ENCODE measurements at places on chromosomes 7 and 10.

GRCh38 chr7:2606539-2606936 is 25.2 kb upstream of the TTYH3 start:
- DNase-seq = no peak

GRCh38 chr10:130652964-130653578 is 516.9 kb downstream of the GLRX3 start:
- DNase-seq = no peak

GRCh38 chr10:131816157-131816775 is 84.5 kb upstream of the PPP2R2D start:
- no peak for DNase-seq

DNA sequence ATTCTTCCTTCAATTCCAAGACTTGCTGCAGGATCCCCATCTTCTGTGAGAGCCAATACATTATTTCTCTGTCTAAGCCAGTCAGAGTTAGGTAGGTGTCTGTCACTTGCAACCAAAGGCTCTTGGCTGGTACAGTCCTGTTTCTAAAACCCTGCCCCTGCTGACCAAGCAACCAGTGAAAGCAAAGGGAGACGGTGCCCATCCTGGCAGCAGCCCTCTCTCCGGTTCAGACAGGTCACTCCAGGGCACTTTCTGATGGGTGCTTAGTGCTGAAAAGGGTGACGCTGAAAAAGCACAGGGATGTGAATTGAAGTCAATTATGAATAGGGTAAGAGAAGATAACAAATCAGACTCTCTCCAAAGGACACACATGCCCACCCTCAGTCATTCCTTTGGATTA is 37.5 kb downstream of the SPOCK2 start:
- DNase-seq = no peak

DNA sequence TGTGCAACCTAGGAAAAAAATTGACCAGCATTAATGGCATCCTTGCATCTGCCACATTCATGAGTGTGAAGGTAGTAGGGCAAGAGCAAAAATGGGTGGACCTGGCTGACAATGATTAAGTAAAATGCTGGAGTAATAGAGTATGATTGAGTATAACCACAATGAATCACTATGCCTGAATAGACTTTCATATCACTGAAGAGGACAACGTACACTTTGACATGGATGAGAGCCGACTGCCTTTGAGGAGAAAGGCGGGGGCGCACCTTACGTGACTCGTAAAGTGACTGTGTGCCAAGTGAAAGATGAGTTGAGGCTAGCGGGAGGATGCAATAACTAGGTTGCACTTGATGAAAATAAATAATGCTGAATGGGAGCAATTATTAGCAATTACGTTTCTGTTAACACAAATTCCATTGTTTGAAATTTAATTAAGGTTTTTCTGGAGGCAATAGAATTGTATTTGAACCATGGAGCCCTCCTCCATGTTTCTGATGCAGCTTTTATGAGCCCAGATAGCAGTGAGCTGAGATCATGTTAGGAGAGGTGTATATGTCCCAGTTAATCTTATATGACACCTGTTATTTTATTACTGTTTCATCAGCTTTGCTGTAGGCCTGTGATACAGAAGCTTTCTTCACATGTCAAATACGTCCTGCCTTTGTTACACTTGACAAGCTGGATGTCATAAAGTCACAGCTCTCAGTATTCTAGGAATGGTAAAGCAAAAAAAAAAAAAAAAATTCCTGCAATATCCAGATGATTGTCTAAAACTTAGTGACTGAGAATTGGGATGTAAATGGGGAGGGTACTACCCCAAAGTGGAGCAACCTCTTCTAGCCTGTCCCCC is 596.5 kb downstream of the NXPH1 start:
- no peak for DNase-seq

GRCh38 chr7:148670807-148671206 is 27.9 kb upstream of the CUL1 start:
- DNase-seq = no peak

DNA sequence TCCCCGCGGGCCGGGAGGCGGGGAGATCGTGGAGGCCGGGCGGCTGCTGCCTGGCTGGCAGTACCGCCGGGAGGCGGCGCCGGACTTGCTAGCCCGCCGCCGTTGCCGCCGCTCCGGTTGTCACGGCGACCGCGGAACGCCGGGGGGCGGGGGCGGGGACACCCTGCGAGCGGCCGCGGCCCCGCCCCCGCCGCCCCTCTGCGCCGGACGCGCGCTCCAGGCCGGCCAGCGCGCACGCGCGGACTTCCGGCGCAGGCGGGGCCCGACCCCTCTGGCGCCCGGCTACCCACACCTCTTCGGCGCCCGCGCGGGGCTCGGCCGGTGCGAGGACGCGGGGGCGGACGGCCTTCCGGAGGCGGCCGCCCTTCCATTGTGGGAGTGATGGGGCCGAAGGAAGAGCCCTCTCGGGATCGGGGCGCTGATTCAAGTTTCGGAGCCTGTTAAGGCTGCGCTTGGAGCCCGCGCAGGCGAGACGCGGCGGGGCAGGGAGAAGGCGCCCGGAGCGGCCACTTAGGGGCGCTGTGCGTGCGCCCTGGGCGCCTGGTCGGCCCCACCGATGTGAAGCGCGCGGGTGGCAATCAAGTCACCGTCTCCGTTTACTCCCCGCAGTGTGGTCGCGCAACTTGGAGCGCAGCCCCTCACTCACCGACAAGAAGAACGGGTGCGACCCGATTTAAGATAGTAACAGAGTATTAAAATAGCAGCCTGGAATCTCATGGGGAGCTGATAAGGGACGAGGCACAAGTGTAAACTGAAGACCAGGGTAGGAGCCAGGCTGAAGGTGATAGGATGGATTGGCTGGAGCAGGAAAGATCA is 449 bp upstream of the DPY19L1 start:
- peak; percentile 88 for DNase-seq
